ENCODE measurements at places on chromosomes 2 and 18.

DNA sequence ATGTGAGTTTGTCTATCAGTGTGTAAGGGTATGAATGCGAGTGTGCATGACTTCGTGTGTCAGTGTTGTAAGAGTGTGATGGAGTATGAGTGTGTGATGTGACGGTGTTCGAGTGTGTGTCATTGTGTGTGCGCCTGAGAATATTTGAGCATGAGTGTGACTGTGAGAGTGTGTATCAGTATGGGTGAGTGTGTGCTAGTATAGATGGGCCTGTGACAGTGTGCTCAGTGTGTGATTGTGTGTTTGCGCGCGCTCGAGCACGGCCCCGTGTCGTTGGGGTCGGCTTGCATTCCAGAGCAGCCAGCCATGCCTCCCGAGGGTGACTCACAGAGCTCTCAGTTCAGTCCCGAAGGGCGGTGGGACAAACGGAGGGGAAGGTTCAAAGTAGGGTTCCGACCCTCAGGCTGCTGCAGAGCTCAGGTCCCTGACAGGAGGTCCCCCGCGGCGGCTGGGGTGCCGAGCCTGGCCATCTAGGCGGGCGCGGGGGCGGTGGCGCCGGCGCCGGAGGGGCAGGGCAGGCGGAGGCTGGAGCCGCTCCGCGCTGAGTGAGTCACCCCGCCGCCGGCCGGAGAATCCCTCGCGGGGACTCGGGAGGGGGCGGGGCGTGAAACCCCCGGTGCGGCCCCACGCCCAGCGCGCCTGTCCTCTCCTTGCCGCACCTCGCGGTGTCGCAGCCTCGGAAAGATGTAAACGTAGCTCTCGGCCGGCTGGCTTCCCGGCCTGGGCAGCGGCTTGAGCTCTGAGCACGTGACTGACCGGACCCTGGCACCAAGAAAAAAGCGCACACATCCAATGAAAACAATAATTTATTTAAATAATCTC, 3.8 kb downstream of the DLX2 start:
- DNase-seq, result no peak

DNA sequence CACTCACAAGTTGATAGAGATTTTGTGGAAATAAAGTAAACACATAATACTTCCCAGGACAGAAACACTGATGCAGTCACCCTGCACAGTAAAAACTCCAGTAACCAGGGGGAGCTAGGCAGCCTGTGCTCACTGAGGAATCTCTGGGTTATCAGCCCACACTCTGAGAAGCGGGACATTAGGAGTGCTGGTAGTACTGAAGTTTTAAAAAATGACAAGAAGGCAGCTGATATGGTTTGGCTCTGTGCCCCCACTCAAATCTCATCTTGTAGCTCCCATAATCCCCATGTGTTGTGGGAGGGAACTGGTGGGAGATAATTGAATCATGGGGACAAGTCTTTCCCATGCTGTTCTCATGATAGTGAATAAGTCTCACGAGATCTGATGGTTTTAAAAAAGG, 31.4 kb downstream of the KCTD1 start:
- DNase-seq, result no peak

- DNase-seq, result no peak
Measured at GRCh38 chr2:128791120-128791984, 472.7 kb upstream of the HS6ST1 start.

- DNase-seq, result no peak
Measured at GRCh38 chr18:27713037-27713737, 463.7 kb downstream of the CDH2 start.

GRCh38 chr2:240526521-240526920, 31.3 kb downstream of the ANKMY1 start:
- DNase-seq, result no peak

Measured in NCI-H1436 treated with DMSO at 0.1 percent for 48 hours (cell line).